Suppressor macrophage (primary cell): ENCODE measurements at places on chromosomes 7 and 10.

DNA sequence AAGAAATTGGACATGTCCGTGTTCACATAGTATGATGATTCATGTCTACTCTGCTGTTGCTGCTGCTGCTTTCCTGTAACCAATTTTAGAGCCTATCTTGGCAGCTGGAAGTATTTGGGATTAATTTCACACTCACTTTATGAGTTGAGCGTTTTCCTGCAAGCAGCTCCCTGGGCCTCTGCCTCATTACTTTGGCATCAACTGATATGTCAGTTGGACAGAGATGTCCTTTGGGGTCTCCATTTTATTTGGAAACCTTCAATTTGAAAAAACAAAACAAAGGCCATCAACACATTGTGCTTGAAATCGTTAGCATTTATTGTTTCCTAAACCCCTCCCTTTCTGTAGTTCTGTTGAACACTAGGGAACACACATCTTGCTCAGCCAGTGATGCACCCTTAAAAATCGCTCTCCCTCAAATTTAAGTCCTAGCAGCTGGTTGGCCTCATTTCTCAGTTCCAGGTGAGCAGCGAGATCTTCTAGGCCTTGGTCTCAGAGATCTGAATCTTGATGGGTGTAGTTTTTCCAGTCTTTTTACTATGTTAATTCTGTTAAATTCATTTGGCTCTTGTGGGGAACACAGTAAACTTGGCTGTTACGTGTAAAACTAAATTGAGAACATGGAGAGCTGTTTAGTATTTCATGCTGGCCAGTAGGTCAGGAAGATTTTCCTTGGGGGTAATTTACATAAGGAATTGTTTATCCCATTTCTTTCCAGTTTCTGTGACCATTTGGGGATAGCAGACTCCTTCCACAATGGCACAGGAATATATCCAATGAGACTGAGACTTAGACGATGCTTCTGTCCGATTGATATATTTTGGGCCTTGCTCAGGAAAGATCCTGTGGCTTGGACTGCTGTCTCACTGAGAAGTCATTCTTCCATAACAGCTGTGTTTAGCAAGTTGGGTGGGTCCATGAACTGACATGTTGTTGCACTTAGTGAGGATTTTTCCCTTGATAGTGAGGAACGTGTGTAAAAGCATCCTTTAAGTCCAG lies 371.6 kb downstream of the BBS9 start:
- no peak for DNase-seq

GRCh38 chr10:60172363-60172990 lies 217.2 kb downstream of the ANK3 start:
- DNase-seq, result no peak

DNA sequence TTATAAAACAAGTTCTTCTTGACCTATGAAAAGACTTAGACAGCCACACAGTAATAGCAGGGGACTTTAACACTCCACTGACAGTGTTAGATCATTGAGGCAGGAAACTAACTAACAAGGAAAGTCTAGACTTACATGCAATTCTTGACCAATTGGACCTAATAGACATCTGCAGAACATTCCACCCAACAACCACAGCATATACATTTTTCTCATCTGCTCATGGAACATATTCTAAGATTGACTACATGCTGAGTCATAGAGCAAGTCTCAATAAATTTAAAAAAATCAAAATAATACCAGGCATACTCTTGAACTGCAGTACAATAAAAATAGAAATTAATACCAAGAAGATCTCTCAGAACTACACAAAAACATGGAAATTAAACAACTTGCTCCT lies 219.5 kb upstream of the HPS1 start:
- DNase-seq, result no peak

GRCh38 chr10:126097558-126098225 lies 201.3 kb downstream of the FANK1 start:
- no peak for DNase-seq

DNA sequence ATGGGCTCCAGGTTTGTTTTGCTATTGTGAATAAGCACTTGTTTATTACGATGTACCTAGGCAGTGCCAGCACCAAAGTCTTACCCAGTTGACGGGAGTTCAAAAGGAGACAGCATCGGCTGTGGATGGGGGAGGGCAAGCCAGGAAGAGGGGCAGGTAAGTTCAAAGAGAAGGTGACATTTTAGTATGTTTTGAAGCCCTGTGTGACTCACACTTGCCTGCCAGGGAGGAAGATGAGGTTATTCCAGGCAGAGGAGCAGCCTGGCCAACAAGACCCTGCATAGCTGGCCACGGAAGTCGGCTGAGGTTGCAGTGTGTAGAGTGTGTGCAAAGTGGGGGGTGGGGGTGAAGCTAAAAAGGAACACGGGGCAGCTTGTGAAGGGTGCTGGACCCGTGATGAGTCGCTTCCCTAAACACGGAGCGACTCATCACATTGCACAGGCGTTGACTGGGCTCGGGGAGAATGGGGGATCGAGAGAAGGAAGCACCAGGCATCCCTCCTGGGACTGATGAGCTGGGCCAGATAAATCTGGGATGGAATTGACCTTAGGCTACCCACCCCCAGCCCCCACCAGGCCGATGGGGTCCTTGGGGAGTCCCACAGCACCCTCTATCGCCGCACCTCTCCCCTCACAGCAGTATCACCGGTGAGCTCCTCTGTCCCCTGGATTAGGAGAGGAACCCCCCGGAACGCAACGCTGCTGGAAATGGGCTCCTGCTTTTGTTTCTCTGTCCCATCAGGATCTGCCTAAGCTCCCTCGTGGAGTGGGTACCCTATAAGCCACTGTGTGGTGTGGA lies 97.9 kb upstream of the IKZF1 start:
- DNase-seq, result peak; percentile 78

DNA sequence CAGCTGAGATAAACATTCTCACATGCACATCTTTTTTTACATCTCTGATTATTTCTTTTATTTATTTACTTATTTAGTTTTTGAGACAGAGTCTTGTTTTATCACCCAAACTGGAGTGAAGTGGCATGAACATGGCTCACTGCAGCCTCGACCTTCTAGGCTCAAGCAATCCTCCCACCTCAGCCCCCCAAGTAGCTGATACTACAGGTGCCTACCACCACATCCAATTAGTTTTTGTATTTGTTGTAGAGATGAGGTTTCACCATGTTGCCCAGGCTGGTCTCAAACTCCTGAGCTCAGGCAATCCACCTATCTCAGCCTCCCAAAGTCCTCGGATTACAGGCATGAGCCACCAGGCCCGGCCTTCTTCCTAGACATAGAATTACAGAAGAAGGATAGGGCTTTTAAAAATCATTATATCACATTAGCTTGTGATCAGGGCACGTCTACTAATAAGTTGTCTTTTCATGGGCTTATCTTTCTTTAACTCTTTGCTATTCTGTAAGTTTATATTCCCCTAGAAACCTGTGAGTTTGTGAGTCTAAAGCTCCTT lies 5.9 kb downstream of the ASB15 start:
- no peak for DNase-seq

DNA sequence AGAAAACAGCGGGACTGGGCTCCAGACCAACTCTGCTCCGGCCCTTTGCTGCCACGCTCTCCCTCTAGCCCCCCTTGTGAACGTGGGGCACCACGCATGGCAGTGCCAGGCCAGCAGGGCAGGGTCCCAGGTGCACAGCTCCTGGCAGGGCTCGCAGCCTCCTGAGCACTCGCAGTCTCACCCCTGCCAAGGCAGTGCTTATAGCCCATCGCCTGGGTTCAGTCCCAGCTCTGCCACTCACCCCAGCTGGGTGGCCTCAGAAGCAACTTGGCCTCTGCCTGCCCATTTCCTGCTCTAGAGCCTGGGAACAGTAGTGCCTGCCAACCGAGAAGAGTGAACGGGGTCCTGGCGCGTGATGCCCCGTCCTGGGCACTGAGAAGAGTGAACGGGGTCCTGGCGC lies 36.3 kb downstream of the CFAP46 start:
- no peak for DNase-seq

DNA sequence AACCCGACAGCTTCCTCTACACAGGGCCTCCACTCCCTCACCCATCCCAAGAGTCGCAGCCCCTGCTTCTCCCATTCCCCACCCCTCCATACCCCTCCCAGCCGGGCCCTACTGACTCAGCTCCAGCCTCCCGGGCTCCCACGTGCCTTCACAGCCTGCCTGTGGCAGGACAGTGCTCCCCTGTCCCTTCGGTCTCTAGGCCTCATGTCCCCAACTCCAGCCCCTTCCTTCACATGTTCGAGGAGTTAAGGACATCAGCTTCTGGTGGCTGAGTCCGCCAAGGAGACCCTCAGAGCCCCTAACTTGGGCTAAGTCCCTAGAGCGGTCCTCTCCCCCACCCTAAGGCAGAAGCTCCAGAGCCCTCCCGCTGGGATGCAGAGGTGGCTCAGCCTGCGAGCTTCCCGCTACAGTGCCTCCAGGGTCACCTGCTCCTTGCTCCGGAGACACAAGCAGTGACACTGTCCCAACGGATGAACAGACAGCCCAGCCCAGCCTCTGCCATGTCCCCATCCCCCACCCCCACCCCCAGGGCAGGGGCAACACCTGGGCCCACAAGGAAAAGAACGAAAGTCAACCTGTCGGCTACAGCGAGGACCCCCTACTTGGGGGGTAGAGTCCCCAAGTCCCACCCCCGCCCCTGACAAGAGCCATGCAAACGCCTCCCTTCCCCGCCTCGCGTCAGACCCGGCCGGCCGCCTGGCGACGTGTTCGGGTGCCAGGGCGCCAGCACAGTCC lies 716 bp downstream of the SMARCD3 start:
- no peak for DNase-seq

- DNase-seq, result no peak
Observed at GRCh38 chr7:44375926-44376342, 50.5 kb upstream of the CAMK2B start.

- DNase-seq, result no peak
Observed at GRCh38 chr10:23318359-23318758, 26.2 kb downstream of the C10orf67 start.

DNA sequence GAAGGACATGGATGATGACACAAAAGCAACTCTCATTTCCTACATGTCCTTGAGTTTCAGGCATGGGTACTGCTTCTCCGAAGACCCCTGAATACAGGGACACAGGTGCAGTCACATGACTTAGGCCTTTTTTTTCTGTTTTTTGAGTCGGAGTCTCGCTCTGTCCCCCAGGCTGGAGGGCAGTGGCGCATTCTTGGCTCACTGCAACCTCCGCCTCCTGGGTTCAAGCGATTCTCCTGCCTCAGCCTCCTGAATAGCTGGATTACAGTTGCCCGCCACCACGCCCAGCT lies 26.8 kb downstream of the IFT22 start:
- DNase-seq, result no peak

DNA sequence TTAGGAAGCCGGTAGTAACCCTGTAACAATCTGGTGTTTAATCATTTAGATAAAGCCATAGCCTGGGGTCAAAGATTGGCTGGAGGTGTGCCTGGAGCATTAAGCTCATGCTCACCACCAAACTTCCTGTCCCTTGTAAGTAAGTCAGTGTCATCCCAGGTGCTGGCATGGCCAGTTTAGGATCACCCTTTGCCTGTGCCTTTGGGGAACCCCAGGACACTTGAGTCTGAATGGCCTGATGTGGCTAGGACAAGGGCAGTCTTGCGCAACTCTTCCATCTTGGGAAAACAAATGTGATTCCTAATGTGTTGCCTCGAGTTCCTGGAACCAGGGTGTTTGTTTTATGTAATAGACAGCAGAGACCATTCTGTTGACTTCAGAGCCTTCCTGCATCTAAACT lies 154.8 kb downstream of the GRK5 start:
- DNase-seq, result no peak

- DNase-seq, result no peak
Observed at GRCh38 chr7:75995052-75995471, 667 bp upstream of the TMEM120A start.

DNA sequence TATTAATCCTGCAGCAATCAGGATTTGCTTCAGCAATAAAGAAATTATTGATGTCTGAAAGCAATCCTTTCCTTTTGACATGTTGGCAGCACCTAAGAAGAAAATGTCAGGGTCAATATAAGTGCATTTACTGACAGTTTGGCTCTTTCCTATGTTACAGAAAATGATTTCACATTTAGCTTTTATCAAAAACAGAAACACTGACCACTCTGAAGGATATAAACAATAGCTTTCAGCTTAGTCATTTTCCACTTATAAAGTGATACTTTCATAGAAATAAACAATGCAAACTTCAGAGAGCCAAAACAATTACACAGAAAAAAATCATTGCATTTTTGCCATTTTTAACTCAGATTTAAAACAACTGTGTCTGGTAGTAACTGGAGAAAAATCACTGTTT lies 325.6 kb upstream of the KAT6B start:
- no peak for DNase-seq

DNA sequence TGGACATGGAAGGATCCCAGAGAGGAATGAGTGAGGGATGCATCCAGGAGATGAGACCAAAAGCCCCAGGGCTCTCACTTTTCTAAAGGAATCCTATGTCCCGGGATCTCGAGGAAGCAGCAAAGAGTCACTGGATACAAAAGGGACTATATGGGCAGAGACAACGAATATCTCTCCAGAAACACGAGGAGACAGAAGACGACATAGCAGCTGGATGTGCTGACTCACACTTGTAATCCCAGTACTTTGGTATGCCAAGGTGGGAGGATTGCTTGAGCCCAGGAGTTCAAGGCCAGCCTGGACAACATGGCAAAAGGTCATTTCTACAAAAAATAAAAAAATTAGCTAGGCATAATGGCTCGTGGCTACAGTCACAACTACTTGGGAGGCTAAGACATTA lies 24.7 kb upstream of the MSMB start:
- no peak for DNase-seq

- peak; percentile 5 for DNase-seq
Observed at GRCh38 chr10:119270762-119271366, 63.5 kb downstream of the GRK5 start.

DNA sequence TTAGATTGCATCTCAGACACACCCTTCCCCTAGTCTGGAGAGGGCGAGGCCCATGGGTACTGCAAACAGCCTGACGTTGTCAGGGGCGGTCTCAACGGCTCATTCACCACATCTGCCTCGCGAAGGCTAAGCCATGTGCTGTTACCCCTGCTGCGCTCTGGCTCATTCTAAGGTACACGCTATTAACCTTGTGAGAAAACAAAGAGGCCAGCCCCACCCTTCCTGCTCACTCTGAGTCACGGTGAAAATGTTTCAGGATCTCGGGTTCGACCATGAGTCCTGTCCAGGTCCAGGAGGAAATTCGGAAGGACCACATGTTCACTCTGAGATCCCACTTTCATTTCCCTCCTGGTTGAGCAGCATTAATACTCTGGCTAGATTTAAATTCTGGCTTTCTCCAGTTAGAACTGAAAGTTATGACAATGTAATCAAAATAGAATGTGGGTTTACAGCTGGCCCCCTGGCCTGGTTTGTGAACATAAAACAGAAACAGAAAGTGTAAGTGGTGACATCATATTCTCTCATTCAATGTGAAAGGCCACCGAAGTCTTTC lies 55.2 kb downstream of the EGFR start:
- no peak for DNase-seq

GRCh38 chr7:15715435-15715834 lies 29.0 kb upstream of the MEOX2 start:
- no peak for DNase-seq
